ENCODE measurements at places on chromosomes 6 and 20. TPM values are rescaled to one million over a fixed set of nuclear protein-coding genes. Genes with fewer than 3 reads are reported as not detected.

Gene BPI
- not detected for total RNA-seq

Gene PTPN1
- 52.8 TPM for total RNA-seq

Gene MYMX
- not detected for total RNA-seq

Gene SALL4
- total RNA-seq = 1.4 TPM

Gene HCK
- total RNA-seq = 0.05 TPM

Gene KIAA0408
- 5.4 TPM for total RNA-seq

Gene EEF1A2
- total RNA-seq = 153 TPM

Gene LST1
- total RNA-seq = 0.17 TPM

Gene CD24
- total RNA-seq = 236 TPM

Gene SIRPB1
- total RNA-seq = 0.43 TPM

Gene RSPO3
- total RNA-seq = 63.8 TPM

Gene BHLHE23
- total RNA-seq = not detected

Gene TFAP2C
- 11.7 TPM for total RNA-seq

Gene SLC17A3
- total RNA-seq = 1.2 TPM

Gene PI3
- total RNA-seq = 2.9 TPM

Gene NRSN1
- not detected for total RNA-seq

Gene FAM83C
- 0.14 TPM for total RNA-seq

Gene EPHA7
- total RNA-seq = 0.03 TPM

Gene PPP1R3G
- 2.6 TPM for total RNA-seq

Gene PTGIS
- 0.02 TPM for total RNA-seq

Gene RBM24
- 5.3 TPM for total RNA-seq

Gene HLA-DRA
- not detected for total RNA-seq

Gene SYCP2L
- 1.9 TPM for total RNA-seq

Gene PPP1R14C
- 3.5 TPM for total RNA-seq

Gene GPX5
- not detected for total RNA-seq

Gene SLC26A8
- 0.07 TPM for total RNA-seq

Gene FAXC
- total RNA-seq = 5.9 TPM

Gene RPP21
- 67.2 TPM for total RNA-seq

Gene PPT2
- total RNA-seq = 8.4 TPM

Gene CST2
- 1.1 TPM for total RNA-seq

Gene NFS1
- 39.0 TPM for total RNA-seq

Gene COX4I2
- total RNA-seq = not detected

Gene HLA-B
- 27.0 TPM for total RNA-seq

Gene TNFAIP3
- 25.7 TPM for total RNA-seq

Gene BTN2A1
- 17.7 TPM for total RNA-seq

Gene RFX6
- not detected for total RNA-seq

Gene ULBP2
- total RNA-seq = 4.6 TPM

Gene GPR63
- 0.50 TPM for total RNA-seq

Gene EYS
- 0.11 TPM for total RNA-seq

Gene EBF4
- 3.2 TPM for total RNA-seq

Gene LHFPL5
- 0.23 TPM for total RNA-seq

Gene RREB1
- total RNA-seq = 11.0 TPM

Gene PTPRA
- total RNA-seq = 40.6 TPM

Gene SLC16A10
- total RNA-seq = 0.78 TPM

Gene TMEM14A
- 40.0 TPM for total RNA-seq

Gene MAP3K4
- 10.7 TPM for total RNA-seq

Gene ZNF334
- not detected for total RNA-seq

Gene ZHX3
- 6.8 TPM for total RNA-seq

Gene TCF21
- total RNA-seq = 0.06 TPM
